Trophoblast cell (in vitro differentiated cells and primary cell): ENCODE measurements at places on chromosomes 12 and 14.

DNA sequence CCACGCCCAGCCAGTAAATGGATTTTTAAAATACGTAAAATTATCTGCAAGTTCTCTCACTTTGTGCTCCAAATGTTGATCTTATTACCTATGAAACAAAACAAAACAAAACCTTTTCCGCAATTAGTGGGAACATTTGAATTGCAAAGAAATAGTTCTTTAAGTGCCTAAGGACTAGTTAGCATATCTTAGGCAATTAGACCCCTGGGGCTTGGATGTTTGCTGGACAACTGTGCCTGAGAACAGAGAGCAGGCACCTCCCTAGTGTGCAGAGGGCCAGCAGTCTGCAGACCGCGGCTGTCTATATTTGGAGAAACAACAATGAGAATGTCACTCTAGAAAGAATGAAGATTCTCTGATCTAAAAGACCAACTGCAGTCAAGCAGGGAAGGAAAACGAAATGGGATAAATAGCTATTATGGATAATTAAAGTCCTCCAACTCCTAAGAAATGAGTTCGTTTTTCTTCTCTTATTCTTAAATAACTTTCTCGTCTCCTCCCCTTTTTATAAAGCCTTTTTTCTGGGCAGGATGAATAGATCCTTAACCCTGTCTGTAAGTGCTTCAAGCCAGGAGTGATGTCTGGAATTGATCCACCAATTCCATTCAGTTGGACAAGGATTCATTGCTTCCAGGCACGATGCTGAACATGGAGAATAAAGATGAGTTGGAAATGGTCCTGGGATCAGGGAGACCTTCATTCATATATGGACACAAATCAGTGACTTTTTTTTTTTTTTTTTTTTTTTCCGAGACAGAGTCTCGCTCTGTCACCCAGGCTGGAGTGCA is 16.2 kb downstream of the SLC17A8 start:
- peak; percentile 94 for DNase-seq

DNA sequence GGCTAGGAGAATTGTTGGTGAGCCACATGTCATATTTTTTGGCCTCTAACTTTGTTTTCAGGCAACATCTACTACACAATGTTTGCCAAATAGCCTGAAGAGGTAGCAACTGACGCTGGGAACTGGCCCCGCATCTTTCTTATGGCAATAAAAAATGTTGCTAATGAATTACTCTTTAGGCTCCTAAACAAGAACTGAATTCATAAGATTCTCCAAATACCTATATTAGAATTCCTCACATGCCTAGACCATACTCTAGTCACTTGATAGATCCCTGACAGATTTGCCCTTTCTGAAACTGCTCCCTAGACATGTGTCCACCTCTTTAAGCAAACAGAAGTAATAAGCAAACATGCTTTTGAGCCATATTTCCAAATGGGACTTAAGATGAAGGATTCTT is 209.0 kb upstream of the ATXN7L3B start:
- peak; percentile 2 for DNase-seq

DNA sequence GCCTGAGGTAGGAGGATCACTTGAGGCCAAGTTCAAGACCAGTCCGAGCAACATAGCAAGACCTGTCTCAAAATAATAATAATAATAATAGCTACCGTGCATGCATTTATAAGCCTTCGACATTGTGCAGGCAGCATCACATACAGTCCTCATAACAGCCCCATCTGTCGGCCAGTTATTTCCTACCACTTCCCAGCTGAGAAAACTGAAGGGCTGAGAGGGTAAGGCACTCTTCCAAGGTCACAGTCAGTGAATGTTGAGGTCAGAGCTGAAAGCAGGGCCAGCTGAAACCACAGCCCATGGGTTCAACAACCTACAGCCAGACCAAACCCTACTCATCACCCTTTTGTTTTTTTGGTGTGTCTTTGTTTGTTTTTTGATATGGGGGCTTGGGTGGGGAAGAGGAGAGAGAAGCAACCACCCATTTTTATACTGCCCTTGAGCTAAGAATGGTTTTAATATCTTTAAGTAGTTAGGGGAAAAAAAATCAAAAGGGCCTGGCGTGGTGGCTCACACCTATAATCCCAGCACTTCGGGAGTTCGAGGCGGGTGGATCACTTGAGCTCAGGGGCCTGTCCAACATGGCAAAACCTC is 16.8 kb upstream of the ITPK1 start:
- DNase-seq = peak; percentile 62

- DNase-seq = no peak
Observed at GRCh38 chr12:68434391-68435298, 102.5 kb upstream of the MDM1 start.

DNA sequence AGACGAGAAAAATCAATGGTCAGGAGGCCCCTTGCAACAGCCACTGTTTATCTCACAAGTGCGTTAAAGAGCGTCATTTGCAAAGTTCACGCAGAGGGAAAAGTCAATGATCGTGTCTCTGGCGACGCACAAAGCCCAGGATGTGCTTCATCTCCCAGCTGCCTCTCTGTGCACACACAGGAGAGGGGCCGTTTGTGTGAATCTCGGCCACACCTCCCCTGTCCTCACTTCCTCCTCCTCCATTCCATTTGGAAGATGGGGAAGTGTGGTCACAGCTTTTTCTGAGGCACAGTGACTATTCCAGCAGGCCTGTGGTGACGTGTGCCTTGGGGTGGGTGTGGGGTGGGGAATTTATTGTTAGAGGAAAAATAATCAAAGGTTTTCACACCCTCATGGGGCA is 90.4 kb downstream of the RBM19 start:
- DNase-seq = no peak

DNA sequence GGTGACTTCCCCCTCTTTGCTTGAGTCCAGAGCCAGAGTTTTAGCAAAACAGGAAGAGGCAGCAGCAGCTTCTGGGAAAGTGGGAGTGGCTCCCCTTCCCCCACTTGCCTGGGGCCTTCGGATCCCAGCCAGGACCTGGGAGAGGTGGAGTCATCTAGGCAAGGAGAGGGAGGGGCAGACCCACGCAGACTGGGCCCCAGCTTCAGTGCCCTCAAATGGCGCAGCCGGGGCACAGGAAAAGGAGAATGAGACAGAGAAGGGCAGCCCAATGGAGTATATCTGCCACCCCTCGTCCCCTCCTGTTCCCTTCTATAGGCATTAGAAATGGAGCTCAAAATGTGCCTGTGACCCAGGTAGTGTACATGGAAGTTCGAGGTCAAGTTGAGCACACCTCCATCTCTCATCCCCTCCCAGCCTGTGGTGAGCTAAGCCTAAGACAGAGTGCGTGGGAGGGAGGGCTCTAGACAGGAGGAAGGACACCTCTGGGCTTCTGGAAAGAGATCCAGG is 9.3 kb upstream of the HDAC7 start:
- no peak for DNase-seq

GRCh38 chr12:32603858-32604257 is 75.2 kb upstream of the DNM1L start:
- no peak for DNase-seq

DNA sequence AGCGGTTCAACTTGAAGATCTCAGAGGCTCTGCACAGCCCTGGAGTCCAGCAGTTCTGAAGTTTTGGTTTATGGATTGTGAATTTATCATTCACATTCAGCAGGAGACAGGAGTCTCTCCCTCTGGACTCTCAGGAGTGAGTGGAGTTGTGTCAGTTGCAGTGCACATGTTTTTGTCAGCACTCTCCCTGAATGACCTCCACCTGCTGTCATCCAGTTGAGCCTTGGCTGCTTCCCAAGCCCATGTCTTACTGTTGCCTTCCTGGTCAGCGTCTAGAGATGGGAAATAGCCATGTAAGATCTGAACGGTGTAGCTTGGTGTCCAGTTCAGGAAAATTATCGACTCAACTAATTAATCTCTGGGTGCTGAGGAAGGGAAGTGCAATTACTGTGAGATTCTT is 133.2 kb downstream of the PRKCH start:
- no peak for DNase-seq

DNA sequence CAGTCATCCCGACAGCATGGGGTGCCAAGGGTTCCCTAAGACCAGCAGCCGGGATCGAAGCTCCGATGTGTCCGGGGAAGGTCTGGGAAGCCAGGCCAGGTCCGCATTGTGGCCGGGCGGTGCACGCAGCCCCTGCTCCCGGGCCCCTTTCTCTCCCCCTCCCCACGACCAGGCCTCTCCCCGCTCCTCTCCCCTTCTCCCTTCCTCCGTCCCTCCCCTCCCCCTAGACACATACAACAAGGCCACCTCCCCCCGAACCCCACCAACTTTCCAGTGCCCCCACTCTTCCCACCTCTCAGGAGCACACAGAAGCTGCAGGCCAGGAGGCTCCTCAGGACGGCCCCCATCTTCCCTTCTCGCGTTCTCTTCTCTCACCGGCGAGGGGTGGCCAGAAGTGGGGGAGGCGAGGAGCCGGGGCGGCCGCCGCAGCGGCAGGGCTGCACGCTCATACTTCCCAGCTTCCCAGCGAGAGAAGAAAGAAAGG is 413 bp downstream of the LRP6 start:
- no peak for DNase-seq

DNA sequence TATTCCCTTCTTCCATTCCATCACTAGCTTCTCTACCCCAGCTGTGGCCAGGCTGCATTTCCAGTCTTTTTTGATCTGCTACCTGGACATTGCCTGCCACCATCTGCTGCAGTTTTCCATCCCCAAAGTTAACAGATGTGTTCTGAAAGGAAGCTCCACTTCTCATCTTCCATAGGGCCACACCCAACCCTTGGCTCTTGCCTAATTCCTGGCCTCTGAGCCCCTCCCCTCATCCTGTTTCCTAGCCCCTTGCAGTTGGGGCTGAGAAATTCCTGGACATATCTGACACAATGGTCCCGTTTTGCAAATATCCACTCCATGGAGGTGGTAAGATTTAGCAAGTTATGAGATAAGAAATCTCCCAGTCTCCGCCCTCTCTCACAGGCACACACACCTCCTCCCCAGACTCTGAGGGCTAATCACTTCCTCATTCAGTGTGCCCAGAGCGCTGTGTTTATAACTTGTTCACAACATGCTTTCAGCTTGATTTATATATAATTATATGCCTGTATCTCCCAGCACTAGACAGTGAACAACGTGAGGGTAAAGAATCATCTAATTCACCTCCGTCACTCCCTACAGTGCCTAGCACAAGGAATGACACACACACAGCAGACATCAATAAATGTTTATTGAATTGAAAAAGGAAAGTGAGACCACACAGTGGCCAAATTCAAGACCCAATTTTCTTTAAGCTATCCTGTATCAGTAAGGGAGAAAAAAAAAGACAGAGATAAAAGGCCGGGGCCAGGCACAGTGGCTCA is 13.4 kb downstream of the SMUG1 start:
- no peak for DNase-seq

- peak; percentile 85 for DNase-seq
Observed at GRCh38 chr14:35240231-35240630, 52.0 kb upstream of the PSMA6 start.

- DNase-seq = peak; percentile 52
Observed at GRCh38 chr12:120710805-120711296, 593 bp downstream of the UNC119B start.

- DNase-seq = no peak
Observed at GRCh38 chr14:22231018-22231417, 358.0 kb downstream of the DAD1 start.

DNA sequence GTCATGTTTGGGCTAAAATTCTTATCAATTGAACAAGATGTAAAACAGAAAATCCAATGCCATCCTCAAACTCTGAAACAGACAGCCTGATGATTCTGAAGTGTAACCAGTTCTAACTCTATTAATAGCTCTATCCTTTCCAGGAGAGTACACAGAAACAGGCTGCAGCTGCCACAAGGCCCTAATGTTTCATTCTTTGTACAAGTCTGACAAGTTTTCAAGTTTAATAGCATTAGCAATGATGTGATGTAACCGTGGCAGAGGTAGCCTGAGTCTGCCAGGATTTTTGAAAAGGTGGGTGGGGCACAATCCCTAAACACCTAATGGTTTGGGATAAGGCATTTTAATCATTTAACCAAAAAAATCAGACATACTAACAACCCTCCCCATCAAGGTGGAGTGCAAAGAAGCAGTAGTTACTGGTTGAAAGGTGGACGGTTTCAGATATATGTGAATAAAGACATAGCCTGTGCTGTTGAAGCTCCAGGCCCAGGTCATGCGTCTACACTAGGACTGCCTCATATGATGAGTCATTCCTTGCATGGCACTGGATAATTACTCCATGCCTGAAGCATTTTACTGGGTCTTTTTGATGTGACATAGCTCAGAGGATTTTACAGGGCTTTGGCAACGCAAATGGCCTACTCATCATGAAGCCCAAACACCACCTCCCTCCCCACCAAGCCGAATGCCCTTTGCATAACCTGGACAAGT is 145.1 kb upstream of the GRIP1 start:
- DNase-seq = peak; percentile 82

GRCh38 chr12:123859035-123859434 is 96.9 kb downstream of the DNAH10 start:
- no peak for DNase-seq

DNA sequence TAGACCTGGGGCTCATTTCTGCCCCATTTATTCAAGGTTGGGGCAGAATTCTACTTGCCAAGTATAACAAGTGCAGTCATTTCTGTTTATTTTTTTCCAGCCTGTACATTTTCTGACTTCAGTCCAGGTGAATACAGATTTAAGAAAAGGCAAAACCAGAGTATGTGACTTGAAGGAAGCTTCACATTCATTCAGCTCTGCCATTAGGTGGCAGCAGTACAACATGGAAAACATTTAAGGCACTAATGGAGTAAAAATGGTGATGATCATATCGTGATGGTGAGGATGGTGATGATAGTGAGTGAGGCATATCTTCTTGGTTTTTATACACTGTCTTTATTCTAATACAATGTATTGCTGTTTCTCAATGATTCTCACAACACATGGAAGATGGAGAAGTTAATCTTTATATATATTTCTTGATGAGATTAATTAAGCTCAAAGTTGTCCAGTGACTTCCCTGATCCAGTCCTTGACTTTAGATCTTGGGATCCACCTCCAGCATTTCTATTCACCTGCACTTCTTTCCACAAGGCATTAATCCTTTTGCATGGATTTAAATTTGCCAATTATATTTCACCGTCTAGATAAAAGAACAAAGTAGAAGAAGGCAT is 176.7 kb upstream of the SEL1L start:
- DNase-seq = no peak

- DNase-seq = peak; percentile 46
Observed at GRCh38 chr12:123659996-123660727, 10.8 kb upstream of the TCTN2 start.

DNA sequence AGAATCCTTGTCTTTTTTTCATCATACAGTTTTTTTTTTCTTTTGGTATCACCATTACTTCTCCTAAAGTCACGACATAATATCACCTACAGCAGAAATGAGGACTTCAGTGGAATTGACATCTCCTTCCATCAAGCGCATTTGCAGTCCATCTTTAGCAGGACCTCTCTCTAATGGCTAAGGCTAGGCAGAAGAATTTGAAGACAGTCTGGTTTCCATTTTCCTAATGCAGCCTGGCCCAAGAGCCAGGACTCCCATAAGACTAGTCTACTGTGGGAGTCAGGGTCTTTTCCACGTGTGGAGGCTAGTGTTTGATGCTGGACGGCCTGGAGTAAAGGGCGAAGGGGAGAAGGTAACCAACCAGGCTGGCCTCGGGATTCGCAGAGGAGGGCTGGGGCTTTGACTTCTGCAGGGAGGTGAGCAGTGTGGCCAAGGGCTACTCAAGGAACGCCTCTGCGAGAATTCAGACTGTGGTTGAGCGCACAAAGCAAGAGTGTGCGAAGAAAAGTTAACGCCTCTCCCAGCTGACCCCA is 769 bp upstream of the ZNF740 start:
- no peak for DNase-seq
